ENCODE measurements at places on chromosomes 2 and 18.

DNA sequence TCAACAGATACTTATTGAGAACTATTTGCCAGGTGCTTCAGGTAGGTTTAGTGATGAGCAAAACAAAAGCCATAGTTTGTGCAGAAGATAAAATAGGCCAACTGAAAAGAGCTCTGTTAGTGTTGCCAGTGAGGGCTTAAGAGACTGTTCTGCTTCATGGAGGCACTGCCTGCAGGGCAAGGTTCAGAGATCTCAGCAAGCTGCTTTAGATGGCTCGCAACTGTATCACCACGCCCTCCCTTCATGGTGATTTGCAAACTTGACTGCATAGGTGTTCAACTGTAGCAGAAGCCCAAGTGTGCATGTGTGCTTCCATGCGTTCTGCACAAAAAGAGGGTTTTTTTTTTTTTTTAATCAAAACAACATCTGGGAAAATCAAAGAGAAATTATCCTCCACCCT, 84.5 kb downstream of the RAPH1 start:
- DNase-seq, result no peak

DNA sequence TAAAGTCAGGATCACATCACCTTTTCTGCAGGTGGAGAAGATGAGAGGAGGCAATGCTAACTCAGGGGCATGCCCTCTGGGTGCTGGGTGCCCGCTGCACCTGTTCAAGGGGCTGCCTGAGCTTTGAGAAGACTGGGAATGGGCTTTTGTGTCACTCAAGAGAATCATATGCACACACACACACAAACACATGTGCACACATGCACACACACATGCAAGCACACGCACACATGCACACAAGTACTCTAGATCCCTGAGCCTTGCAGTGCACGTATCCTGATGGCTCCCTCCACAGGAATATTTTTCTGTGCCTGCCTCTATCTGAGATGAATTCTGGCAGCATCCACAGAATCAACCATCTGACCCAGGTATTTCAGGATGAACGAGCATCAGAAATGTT, 110.0 kb upstream of the TEX51 start:
- no peak for DNase-seq

GRCh38 chr18:13366962-13367892, 148.7 kb downstream of the LDLRAD4 start:
- no peak for DNase-seq

GRCh38 chr2:78779761-78780160, 245.7 kb upstream of the REG3G start:
- peak; percentile 7 for DNase-seq

- no peak for DNase-seq
Observed at GRCh38 chr2:157875641-157876065, 477 bp downstream of the ACVR1 start.

DNA sequence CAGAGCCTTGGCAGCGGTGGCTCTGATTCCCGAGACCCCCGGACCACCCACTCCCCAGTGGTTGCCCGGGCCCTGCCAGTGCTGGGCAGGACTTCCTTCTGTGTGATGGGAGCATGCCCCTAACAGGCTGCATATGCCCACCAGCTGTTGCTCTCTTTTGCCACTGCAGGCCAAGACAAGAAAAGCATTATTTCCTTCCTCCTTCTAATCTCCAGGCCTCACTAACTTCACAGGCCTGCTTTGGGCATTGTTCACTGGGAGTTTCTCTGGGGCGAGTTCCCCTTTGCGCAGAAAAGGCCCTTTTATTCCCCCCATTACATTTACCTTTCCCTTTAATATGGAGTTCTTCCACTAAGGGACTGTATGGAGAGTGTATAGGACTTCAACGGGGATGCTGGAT, 249.1 kb upstream of the SIX2 start:
- DNase-seq, result no peak

- DNase-seq, result no peak
Observed at GRCh38 chr2:184596819-184597411, 1.4 kb upstream of the ZNF804A start.

DNA sequence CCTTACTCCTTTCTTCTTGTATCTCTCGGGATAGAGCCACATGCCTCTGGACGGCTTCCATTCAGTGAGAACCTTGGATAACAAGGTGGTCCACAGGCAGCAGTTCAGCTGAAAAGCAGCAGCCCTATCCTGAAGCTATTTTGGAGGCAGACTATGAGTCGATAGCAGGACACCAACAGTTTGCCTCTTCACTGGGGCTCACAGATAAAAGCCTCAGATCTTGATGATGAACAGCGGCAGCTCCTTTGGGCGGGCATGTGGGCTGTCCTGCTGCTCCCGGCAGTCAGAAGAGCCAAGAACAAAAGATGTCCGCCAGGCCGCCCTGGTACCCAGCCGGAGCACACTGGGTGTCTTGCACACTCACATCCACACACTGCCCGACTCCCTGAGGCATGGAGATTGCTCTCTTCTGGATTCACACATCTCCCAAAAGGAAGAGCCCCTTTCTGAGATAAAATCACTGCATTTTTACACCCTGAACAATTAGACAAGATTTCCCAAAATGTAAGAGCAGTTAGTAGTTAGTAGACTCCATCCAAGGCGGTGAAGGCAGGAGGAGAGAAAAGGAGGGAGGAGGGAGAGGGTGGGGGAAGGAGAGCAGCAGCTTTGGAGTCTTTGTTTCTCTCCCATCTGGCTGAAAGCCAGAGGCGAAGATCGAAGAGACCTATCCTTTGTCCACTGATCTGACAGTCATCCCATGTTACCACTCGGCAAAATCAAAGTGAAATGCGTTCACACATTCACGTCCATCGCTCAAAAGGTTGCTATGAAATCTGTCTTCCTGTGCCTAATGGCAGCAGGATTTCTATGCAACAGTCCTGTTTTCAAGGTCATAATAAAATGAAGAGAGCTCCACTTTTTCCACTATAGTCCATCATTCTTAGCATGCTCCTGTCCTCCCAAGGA, 90.1 kb upstream of the KLF7 start:
- DNase-seq, result no peak

DNA sequence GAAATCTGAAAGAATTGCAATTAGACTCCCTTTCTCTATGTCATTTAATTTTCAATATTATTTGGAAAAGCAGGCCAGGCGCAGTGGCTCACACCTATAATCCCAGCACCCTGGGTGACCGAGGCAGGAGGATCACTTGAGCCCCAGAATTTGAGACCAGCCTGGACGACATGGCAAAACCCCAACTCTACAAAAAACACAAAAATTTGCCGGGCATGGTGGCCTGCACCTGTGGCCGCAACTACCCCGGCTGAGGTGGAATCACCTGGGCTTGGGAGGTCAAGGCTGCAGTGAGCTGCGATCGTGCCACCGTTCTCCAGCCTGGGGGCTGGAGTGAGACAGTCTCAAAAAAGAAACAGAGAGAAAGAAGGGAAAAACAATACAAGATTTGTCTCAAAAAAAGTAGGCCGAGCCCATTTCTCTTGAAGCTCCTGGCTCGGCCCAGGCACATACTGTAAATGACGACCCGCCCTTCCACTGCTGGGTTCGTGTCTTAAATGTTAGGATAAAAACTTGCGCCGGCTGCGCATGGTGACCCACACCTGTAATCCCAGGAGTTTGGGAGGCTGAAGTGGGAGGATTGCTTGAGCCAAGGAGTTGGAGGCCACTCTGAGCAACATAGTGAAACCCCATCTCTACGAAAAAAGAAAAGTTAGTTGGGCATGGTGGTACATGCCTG, 31.1 kb upstream of the GPC1 start:
- DNase-seq, result no peak

- DNase-seq, result no peak
Observed at GRCh38 chr2:37454851-37455762, 110.7 kb downstream of the QPCT start.

DNA sequence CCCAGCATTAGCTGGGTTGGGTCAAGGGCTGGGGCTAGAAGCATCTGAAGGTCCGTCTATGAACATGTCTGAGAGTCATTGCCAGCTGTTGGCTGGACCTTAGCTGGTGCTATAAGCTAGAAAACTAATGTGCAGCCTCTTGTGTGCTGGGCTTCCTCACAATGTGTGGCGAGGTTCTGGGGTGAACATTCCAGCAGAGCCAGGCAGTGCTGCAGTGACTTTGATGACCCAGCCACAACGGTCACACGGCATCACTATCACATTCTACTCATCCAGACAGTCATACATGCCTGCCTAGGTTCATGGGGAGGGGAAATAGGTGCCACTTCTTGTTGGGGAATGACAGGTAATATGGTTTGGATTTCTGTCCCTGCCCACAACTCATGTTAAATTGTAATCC, 260.5 kb downstream of the CYP26B1 start:
- DNase-seq, result no peak

DNA sequence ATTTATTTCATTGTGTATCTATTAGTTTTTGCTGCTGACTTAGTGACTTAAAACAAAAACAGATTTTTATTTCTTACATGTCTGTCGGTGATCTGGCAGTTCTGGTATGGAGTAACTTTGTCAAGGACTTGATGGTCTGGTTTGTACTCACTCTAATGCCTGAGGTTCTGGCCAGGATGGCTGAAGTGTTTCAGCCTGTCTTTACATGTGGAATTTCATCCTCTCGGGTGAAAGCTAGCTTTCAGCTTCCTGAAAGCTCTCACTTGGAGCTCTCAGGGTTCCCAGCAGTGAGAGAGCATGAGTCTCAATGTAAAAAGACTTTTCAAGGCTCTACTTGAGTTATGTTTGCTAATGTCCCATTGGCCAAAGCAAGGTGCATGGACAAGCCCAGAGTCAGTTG, 216.4 kb downstream of the NR4A2 start:
- DNase-seq, result no peak

DNA sequence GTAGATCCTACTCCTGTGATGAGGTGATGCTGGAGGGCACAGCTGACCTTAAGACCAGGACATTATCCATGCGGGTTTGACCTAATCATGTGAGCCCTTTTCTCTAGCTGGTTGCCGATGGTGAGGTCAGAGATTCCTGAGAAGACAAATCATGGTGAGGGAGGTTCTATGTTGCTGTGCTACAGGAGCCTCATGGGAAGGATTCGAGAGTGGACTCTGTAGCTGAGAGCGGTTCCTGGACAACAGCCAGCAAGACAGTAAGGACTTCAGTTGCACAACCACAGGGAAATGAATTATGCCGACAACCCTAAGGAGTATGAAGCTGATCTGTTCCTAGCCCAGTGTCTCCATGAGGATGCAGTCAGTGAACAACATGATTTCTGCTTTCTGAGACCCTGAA, 80.4 kb downstream of the EPB41L3 start:
- no peak for DNase-seq

All from NCI-H774 (cell line).